ENCODE measurements at places on chromosomes 5 and 9.
A peak's percentile ranks its signal among the peaks of the same experiment; 100 is the strongest.

- DNase-seq: no peak
These were observed 15.5 kb upstream of the ERMP1 start for GRCh38 chr9:5848372-5848882.

DNA sequence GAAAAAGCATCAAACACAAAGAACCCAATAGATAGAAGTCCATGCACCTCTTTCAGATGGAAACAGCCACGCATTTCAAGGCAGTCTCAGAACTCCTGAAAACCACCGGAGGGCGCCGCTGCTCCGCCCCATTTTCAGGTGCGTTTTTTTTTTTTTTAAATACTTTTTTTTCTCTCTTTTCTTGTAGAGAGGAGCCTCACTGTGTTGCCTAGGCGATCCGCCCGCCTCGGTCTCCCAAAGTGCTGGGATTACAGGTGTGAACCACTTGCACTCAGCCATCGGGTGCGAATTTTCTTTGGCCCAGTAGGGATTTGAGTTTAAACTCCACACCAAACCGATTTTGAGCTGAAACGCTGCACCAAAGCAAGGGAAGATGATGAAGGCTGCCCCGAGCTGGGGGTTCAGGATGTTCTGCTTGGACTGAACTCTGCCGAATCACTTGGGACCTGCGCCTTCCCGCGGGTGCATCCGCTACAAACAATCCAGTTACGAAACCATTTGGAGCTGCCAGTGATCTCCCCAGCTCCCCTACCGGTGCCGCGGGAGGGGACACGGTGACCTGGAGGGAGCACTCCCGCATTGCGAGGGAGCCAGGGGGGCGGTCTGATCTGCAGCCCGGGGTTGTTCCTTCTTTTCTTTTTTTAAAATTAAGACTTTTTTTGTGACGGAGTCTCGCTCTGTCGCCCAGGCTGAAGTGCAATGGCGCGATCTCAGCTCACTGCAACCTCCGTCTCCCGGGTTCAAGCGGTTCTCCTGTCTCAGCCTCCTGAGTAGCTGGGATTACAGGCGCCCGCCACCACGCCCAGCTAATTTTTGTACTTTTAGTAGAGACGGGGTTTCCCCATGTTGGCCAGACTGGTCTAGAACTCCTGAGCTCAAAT, 1.4 kb downstream of the PTGR1 start:
- peak; percentile 19 for DNase-seq

DNA sequence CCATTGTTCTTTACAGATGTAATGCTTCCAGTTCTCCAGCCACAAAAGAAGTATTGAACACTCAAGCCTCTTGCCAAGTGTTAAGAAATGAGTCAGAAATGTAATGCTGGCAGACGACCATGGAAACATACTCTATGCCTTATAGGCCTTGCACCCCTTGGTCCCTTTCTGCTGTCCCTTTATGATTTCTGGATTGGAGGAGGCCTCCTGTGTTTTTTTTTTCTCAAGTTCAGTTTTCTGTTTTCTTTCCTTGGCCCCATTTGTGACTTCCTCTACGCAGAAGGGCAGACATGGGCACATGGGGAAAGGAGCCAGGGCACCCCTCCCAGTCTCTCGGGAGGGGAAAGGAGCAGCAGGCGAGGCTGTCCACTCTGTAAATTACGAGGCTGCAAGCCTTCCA, 53.4 kb downstream of the SNX18 start:
- no peak for DNase-seq

DNA sequence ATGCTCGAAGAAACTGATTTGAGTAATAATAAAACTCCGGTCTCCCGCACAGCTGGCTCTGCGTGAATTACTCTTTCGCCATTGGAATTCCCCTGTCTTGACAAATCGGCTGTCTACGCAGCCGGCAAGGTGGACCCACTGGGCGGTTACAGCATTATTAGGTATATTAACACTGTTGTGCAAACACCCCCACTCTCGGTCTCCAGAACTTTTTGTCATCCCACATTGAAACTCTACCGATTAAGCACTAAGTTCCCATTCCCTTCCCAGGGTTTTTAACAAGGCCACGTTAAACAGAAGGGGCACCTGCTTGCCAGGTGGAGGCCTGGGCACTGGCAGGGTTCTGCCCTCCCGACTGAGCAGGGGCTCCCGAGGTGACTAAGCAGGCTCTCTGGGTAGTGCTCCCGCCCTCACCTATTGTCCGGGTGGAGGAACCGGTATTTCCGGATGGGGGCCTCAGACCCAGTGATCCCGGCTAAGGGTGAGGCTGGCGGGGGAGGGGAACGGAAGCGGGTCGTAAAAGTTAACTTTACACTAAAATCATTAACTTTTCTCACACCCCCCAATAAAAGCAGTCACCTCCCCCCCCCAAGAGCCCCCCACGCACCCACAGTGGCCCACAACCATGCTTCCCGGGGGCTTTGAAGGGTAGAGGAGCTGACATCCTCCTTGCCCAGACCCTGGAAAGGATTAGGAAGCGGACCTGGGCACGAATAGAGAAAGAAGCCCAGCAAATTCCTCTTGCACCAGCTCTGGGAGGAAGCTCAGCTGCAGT, 53.5 kb upstream of the TJP2 start:
- no peak for DNase-seq

DNA sequence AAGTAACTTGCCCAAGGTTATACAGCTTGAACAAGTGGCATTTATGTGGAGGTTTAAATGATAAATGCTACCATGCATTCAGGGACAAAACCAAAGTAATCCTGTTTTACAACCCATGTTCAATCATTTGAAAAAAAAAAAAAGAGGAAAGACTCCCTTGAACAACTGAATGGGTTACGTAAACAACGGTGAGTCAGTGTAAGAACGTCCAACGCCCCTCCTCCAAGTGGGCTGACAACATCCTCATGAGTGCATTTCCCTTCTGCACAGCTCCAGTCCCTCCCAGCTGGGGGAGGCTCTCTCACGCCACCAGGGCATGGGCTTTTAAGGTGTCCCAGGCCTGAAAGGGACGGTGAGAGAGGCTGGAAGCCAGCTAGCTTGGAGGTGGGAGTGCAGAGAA, 90.0 kb downstream of the PRRT1B start:
- DNase-seq: peak; percentile 95

Data from BJ (cell line).